Mammary microvascular endothelial cell (primary cell): ENCODE measurements at places on chromosomes 16 and 17. TPM values are rescaled to one million over a fixed set of nuclear protein-coding genes. Genes with fewer than 3 reads are reported as not detected.

Gene CBFA2T3
- not detected in 2 replicates for total RNA-seq

Gene PLA2G10
- total RNA-seq: not detected in 2 replicates

Gene EVI2A
- total RNA-seq: 0.67 and 1.9 TPM in 2 replicates

Gene KRTAP2-3
- not detected in 2 replicates for total RNA-seq

Gene THOC6
- total RNA-seq: 30.9 and 37.2 TPM in 2 replicates

Gene NPTX1
- total RNA-seq: 0.15 and 0.33 TPM in 2 replicates

Gene KCNJ2
- total RNA-seq: 2.9 and 3.5 TPM in 2 replicates

Gene UTS2R
- total RNA-seq: not detected in 2 replicates

Gene ZFPM1
- total RNA-seq: 0.93 and 1.3 TPM in 2 replicates
